ENCODE measurements at places on chromosomes 3 and 15.

GRCh38 chr3:56952061-56952460 lies 108.4 kb upstream of the SPATA12 start:
- DNase-seq, result no peak

- peak; percentile 57 for DNase-seq
Measured at GRCh38 chr3:15630646-15631350, 29.3 kb downstream of the BTD start.

GRCh38 chr3:123287051-123287961 lies 85.6 kb downstream of the SEC22A start:
- DNase-seq, result no peak

DNA sequence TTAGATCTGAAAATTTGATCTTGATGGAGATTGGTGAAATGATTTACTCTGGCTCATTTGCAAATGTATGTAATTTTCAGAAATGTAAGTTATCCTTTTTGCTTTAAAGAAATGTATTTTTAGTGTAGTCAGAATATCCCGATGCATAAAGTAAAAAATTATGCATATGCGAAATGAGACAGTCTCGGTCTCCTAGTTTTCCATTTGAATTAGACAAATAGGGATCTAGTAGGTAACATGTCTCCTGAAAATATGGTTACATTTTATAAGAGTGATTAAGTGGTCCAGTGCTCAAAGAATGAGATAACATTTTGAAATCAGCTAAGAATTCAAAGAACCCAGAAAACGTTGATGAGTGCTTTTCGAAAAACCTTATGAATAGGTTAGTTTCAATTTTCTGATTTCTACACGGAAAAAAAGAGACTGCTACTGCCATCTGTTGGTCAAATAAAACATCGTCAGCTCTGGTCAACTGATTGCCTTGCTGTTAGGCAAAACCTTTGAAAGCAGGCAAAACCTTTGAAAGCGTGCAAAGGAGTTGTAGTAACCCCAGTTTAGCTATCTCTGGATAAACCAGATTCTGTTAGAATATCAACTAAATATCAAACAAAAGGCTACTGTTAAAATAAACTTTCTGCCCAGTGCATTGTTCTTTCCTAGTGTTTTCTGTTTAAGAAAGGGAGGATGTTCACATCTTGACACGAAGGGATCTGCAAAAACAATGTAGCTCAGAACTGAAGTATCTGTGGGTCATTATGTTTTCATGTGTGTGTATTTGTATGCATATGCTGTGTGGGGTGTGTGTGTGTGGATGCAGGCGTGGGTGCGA lies 59.3 kb upstream of the CHMP2B start:
- DNase-seq, result peak; percentile 7

- no peak for DNase-seq
Measured at GRCh38 chr3:80978216-80978969, 783.1 kb downstream of the GBE1 start.

- peak; percentile 2 for DNase-seq
Measured at GRCh38 chr3:115836944-115837343, 213.6 kb downstream of the GAP43 start.

GRCh38 chr3:56783644-56784447 lies 17.9 kb downstream of the ARHGEF3 start:
- DNase-seq, result peak; percentile 22

- no peak for DNase-seq
Measured at GRCh38 chr3:163159306-163159705, 1662.7 kb downstream of the OTOL1 start.

- peak; percentile 19 for DNase-seq
Measured at GRCh38 chr3:44862226-44862637, 520 bp downstream of the TMEM42 start.

DNA sequence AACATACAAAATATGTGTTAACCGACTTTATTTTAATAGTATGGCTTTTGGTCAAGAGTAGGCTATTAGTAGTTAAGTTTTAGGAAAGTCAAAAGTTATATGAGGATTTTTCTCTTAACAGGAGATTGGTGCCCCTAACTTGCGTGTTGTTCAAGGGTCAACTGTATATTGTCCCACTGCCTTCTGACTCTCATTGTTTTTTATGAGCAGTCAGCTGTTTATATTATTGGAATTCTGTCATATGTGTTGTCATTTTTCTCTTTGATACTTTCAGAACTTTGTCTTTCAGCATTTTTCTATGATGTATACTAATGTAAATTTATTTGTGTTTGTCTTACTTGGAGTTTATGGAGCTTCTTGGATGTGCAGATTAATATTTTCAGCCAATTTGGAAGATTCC lies 142.1 kb upstream of the CMC1 start:
- no peak for DNase-seq

DNA sequence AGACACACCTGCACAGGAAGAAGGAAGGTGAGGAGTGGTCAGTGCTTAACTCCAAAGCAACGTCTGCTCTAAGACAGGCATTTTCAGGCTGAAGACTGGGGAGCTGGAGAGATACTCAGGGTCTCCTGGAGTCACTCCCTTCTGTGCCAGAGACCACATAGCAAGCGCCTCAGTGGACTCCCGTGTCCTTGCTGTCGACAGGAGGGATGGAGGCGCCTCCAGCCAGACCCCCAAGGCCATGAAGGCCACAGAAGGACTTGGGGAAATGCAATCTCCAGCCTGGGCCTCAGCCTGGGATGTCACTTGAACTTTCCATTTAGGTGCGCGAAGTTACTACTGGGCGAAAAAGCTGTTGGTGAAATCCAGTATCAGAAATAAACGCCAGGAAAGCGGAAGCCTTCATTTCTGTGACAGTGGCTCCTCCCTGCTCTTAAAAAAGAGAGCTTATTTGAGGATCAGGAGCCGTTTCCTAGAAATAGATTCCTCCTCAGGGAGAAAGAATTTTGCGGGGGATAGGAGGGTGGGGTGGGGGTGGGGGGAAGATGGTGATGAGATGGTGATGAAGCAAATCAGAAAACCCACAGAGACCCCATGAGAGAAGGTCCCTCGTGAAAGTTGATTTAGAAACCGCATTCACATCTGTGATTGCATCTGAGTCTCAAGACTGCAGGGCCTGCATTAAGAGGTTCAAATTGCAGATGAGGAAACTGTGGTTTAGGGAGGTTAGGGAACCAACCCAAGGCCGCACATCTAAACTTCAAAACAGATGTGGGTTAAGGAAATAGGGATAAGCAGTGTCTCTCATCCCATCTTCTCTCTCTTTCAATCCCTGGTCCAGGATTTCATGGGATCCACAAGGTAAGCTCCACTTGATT lies 78.8 kb downstream of the ATP2B2 start:
- no peak for DNase-seq

DNA sequence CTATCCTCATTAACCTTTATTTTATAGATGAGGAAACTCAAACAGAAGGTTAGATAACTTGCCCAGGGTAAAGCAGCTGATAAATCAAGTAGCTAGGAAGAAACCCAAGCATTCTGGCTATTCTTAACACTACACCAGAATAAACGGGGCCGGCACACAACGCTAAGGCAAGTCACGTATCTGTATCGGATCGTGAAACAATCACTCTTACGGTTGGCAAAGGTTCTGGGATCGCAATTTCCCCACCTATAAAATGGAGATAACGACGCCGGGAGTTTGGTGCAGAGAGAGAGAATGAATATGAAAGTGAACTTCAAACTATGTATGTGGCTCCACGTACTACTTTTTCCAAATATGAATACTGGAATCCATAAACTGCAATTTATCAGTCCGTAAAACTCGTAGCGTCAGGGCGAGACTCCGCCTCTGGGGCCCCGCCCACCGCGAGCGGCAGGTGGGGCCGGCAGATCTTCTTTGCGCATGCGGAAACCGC lies 252 bp upstream of the ARMC8 start:
- no peak for DNase-seq

DNA sequence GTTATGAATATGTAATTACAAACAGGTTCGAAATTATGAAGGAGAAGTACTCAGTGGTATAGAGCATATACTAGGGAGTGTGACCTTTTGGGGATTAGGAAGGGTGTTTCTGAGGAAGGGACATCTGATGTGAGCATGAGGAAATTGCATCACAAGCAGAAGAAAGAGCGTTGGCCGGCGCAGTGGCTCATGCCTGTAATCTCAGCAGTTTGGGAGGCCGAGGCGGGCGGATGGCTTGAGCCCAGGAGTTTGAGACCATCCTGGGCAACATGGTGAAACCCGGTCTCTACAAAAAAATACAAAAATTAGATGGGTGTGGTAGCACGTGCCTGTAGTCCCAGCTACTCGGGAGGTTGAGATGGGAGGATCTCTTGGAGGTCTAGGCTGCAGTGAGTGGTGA lies 6.9 kb downstream of the CMTM7 start:
- DNase-seq, result no peak

- no peak for DNase-seq
Measured at GRCh38 chr15:57090496-57090859, 172.0 kb downstream of the TCF12 start.

DNA sequence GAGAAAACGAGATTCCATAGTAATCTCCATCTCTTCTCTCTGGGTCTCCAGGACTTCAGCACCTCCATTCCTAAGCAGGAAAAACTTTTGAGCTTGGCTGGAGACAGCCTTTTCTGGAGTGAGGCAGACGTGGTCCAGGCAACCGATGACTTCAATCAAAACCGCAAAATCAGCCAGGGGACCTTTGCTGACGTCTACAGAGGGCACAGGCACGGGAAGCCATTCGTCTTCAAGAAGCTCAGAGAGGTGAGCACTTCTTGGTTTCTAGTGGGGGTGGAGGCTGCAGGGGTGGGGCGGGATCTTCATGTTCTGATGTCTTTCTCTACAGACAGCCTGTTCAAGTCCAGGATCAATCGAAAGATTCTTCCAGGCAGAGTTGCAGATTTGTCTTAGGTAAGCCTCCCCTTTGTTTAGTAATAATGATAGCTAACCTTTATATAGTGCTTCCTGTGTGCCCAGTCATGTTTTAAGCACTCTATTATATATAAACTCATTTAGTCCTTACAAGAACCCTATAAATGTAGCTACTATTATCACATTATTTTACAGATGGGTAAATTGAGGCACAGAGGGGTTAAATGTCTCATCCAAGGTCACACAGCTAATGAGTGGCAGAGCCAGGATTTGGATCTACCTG lies 35.0 kb upstream of the TATDN2 start:
- DNase-seq, result no peak

GRCh38 chr3:74309716-74310115 lies 304.7 kb downstream of the CNTN3 start:
- no peak for DNase-seq

DNA sequence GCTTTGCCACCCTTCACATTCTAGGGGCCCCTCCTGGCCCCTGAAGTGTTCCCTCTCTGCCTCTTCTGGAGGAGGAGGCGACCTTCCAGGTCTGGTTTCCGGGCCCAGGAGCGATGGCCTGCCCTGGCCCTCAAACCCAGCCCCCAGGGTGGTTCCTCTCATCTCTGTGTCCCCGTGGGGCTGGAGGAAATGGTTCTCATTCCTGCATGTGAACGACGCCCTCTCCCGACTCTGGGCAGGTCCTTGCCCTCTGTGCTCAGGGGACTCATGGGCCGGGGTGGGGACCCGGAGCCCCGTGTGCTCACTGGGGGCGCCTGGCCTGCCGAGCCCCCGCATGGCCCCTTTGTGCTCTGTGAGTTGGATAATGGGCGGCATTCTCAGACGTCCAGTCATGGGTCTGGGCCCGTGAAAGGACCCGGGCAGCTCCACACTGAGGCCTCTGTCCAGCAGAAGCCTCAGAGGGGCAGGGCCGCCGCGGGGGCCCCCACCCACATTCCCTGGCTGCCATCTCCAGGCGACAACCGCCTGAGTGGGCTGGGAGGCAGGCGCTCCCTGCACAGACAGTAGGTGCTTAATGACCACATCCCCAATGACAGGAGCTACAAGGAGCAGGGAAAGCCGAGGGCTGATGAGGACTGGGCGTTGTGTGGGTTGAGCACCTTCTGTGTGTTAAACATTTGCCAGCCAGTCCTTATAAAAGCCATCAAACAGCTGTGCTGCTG lies 5.5 kb upstream of the PLXND1 start:
- DNase-seq, result no peak

DNA sequence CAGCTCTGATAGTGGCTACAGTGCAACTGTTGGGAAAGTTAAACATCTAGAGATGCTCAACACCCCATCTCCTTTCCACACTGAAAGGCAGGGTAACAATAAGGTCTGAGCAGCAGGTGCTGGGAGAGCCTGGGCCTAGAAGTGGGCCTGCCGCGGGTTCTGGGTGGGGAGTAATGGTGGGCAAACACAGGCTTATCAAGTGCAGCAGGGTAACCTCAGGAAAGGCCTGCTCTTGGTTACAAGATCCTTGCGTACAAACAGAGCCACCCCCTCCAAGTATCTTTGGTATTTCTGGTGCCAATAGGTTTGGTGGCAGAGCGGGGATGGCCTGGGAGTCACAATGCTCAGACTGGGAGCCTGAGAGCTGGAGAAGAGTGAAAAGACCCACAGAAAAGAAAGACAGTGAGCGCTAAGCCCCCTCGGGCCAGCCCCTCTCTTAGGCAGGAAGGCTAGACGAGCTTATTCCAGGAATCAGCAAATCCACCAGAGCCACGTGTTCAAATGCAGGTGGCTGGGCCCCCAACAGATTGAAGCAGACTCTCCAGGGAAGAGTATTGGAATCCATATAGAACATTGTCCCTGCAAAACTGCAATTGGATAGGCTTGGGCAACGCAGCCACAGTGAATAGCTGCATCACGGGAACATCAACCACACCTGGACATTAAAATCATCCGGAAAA lies 2.7 kb downstream of the IQSEC1 start:
- DNase-seq, result no peak

- no peak for DNase-seq
Measured at GRCh38 chr3:2141482-2141881, 42.8 kb downstream of the CNTN4 start.

- DNase-seq, result no peak
Measured at GRCh38 chr15:58528188-58528870, 96.5 kb downstream of the LIPC start.

DNA sequence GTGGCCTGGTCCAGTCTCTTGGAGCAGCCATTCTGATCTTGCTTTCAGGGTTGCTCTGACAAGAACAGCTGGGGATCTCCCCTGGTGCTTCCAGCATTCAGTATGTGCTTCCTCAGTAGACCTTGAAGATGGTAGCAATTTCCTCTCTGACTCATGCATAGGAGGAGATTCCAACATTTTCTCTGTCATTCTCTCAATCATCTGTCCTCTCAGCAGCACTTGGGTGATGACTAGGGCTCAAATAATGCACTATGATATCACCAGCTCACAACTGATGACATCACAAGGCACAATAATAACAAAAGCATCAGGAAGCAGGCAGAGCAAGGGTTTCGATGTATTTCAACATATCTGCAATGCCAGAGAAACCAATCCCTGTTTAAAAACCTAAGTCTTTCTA lies 52.7 kb downstream of the NFKBIZ start:
- peak; percentile 60 for DNase-seq

GRCh38 chr3:128174675-128175590 lies 21.7 kb downstream of the EEFSEC start:
- DNase-seq, result no peak

GRCh38 chr15:65547841-65548240 lies 17.6 kb downstream of the HACD3 start:
- DNase-seq, result no peak

GRCh38 chr3:71562938-71563337 lies 20.6 kb downstream of the FOXP1 start:
- no peak for DNase-seq

- DNase-seq, result no peak
Measured at GRCh38 chr3:177816667-177817208, 619.5 kb upstream of the TBL1XR1 start.

- DNase-seq, result no peak
Measured at GRCh38 chr15:48584090-48584811, 61.3 kb downstream of the FBN1 start.

- peak; percentile 69 for DNase-seq
Measured at GRCh38 chr3:188362405-188362831, 208.5 kb downstream of the LPP start.
